Sigmoid colon (tissue), 7 donors: ENCODE measurements at places on chromosomes 12 and 14. TPM values are rescaled to one million over a fixed set of nuclear protein-coding genes. Genes with fewer than 3 reads are reported as not detected.

DNA sequence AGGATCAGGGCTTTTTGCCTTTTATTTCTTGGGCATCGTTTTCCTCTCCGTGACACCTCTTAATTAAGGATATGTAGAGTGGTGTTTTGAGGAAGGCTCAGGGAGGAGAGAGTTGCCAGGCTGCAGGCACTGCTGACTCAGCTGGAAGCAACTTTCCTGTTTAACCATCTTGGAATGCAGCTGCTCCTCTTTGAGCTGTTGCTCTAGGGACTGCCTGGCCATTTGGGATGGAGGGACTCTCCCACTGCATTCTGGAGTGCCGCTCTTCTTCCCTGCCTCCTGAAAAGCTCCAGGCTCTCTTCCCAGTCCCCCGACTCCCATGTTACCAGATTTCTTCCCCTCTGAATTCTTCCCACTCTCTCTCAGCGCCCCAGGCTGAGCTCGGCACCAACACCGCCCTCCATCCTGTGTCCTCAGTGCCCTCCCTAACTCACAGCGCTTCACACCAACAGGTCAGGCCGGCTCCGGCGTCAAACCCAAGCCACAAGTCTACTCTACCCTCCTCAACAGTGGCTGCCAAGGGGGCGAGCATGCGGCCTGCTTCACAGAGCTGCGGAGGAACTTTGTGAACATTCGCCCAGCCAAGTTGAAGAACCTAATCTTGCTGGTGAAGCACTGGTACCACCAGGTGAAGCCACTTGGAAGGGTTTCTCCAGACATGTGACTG lies 5.9 kb downstream of the OAS3 start:
- H3K27ac ChIP-seq: no peak overlapping the region
- no peaks in the 10 kb centered on the region for H3K27me3 ChIP-seq
- DNase-seq: no peak
- H3K36me3 ChIP-seq: no peaks in the 10 kb centered on the region
- no peak overlapping the region for H3K4me3 ChIP-seq

DNA sequence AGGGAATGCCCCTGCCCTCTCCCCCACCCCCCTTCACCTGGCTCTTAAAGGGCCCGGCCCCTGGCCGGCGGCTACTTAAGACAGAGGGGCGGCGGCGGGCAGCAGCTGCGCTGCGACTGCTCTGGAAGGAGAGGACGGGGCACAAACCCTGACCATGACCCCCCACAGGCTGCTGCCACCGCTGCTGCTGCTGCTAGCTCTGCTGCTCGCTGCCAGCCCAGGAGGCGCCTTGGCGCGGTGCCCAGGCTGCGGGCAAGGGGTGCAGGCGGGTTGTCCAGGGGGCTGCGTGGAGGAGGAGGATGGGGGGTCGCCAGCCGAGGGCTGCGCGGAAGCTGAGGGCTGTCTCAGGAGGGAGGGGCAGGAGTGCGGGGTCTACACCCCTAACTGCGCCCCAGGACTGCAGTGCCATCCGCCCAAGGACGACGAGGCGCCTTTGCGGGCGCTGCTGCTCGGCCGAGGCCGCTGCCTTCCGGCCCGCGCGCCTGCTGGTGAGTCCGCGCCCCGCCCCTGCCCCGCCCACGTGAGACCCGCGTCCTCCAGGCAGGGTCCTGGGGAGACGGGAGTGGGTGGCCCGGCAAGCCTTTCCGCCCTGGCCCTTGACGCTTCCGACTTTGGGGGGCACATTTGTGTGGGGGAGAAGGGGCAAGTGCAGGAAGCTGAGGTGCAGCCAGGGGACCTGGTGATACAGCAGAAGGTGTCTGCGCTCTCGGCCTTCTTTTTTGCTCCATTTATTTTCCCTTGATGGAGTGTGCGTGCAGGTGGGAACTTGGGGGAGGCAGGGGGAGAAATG lies at the start of gene IGFBP6:
TSS of gene IGFBP6 (plus strand) at position 104 of the 790 bp plus-strand sequence. CDS start at position 155, 51 bp downstream.
- H3K4me1 ChIP-seq: peaks cover 33% of the 10 kb centered on the region
- peak within 1 kb of the TSS; percentile 38 for H3K4me3 ChIP-seq
- peak; percentile 85 for DNase-seq
- no peaks in the 10 kb centered on the region for H3K27me3 ChIP-seq

The KCNMB4 gene
- 1.9 TPM for polyA plus RNA-seq

DNA sequence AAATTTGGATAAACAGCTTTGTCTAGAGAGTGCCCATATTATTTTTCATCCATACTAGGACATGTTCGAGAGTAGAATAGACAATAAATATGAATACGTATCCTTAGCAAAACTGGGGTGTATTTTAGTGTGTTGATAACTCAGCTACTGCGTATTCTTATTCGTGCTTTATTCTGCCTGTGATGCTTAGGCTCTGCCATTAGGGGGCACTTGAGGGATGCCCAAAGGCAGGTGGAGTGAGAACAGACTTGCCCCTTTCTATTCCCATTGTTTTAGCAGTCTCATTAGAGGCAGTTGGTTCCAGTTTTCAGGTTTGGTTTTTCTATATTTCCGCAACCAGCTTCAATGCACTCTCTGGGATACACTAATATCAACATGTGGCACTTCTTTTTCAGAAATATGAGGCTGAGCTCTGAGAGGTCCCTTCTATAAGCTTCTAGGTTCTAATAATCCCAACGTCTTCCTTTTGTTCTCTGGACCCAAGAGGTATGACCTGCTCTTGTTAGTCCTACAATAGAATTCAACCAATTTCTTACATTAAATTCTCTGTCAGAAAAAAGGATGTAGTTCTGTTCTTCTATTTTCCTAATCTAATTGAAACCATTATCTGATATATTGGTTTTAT lies 985.7 kb upstream of the FBXO33 start:
- H3K27me3 ChIP-seq: no peaks in the 10 kb centered on the region
- H3K4me3 ChIP-seq: no peak overlapping the region
- DNase-seq: no peak
- H3K4me1 ChIP-seq: no peaks in the 10 kb centered on the region

GRCh38 chr12:6896846-6897435 lies 7.7 kb upstream of the LRRC23 start:
- H3K4me1 ChIP-seq: no peaks in the 10 kb centered on the region
- no peak overlapping the region for H3K4me3 ChIP-seq
- H3K27ac ChIP-seq: no peak overlapping the region
- DNase-seq: no peak

The CBLN3 gene
- polyA plus RNA-seq: 0.46 TPM

DNA sequence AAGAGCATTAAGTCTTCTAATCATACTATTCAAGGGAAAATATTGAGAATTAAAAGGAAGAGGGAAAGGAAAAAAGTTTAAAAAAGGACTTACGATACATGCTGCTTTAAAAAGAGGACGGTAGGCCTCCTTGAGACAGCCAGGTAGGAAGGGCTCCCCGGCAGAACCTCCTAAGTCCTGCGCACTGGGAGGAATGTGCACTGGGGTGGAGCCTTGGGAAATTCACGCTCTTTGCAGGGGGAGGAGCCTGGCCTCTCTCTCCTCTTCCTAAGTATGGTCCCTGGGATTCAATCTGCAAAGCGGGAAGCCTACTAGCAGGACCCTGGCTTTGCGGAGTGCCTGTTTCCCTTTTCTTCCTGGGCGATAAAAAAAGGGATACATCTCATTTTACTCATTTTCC lies 553.0 kb downstream of the RPS29 start:
- H3K4me3 ChIP-seq: no peak overlapping the region
- no peaks in the 10 kb centered on the region for H3K36me3 ChIP-seq
- DNase-seq: no peak
- no peaks in the 10 kb centered on the region for H3K4me1 ChIP-seq

DNA sequence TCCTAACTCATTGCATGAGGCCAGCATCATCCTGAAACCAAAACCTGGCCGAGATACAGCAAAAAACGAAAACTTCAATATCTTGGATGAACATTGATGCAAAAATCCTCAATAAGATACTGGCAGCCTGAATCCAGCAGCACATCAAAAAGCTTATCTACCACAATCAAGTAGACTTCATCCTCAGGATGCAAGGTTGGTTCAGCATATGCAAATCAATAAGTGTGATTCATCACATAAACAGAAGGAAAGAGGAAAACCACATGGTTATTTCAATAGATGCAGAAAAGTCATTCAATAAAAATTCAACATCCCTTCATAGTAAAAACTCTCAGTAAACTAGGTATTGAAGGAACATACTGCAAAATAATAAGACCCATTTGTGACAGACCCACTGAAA lies 56.5 kb upstream of the PPFIA2 start:
- H3K27ac ChIP-seq: no peak overlapping the region
- H3K4me1 ChIP-seq: no peaks in the 10 kb centered on the region
- DNase-seq: no peak

DNA sequence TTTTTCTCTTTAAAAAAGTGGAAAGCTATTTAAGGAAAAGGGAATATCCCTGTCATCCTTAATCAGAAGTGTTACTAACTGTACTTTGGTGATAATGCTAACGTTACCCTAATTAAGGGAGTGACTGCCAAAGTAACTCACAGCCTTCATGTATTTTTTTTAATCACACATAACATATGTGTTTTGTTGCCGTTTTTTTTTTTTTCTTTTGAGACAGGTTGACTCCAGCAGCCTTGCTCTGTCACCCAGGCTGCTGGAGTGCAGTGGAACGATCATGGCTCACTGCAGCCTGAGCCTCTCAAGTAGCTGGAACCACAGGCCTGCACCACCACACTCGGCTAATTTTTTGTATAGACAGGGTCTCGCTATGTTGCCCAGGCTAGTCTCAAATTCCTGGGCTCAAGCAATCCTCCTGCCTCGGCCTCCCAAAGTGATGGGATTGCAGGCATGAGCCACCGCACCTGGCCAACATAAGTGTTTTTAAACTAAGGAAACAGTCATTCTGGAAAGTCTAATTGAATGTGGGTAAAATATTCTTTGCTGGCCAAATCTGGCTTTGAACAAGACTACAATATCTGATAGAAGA lies 56.5 kb downstream of the HECTD4 start:
- no peak for DNase-seq
- H3K4me3 ChIP-seq: no peak overlapping the region
- peaks cover 26% of the 10 kb centered on the region for H3K4me1 ChIP-seq
- no peaks in the 10 kb centered on the region for H3K36me3 ChIP-seq

GRCh38 chr14:100628225-100628624 lies 41.0 kb upstream of the BEGAIN start:
- H3K36me3 ChIP-seq: no peaks in the 10 kb centered on the region
- no peak overlapping the region for H3K27ac ChIP-seq
- no peak overlapping the region for H3K4me3 ChIP-seq
- H3K4me1 ChIP-seq: no peaks in the 10 kb centered on the region
- DNase-seq: no peak

DNA sequence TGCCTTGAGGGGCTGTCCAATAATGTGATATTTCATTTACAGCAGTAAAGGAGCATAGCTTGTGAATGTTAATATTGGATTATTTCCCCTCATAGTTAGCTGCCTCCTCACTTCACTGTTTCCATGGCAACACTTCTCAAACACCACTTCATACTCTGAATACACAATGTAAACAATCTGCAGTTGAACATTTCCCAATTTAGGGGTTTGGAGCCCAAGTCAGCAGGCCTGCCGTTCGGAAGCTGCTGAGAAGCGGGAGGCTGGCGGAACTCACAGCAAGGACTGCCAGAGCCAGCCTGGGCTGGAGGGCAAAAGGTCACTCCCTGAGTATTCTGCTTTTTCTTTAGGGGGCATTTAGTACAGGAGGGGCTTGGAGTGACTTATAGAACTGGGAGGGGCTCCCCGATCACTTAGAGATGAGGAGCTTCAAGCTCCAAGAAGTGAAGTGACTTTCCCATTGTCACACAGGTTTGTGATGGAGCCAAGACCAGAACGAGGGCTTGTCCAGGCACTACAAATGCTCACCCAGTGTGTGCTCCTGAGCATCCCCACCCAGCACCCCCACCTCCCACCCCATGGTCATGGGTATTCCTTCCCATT lies 12.1 kb upstream of the SLC24A4 start:
- no peak overlapping the region for H3K27ac ChIP-seq
- H3K4me3 ChIP-seq: no peak overlapping the region
- no peaks in the 10 kb centered on the region for H3K4me1 ChIP-seq
- no peaks in the 10 kb centered on the region for H3K36me3 ChIP-seq

The STAC3 gene
- 4.6 TPM for polyA plus RNA-seq

The PTPRO gene
- polyA plus RNA-seq: 8.5 TPM

- no peak for DNase-seq
- no peaks in the 10 kb centered on the region for H3K27me3 ChIP-seq
- H3K27ac ChIP-seq: no peak overlapping the region
- H3K36me3 ChIP-seq: no peaks in the 10 kb centered on the region
- H3K4me3 ChIP-seq: no peak overlapping the region
- H3K4me1 ChIP-seq: no peaks in the 10 kb centered on the region
Observed at GRCh38 chr12:42129595-42130204, 15.0 kb downstream of the GXYLT1 start.

The KRT6C gene
- 0.60 TPM for polyA plus RNA-seq

GRCh38 chr14:22332686-22333421 lies 256.2 kb downstream of the DAD1 start:
- no peaks in the 10 kb centered on the region for H3K36me3 ChIP-seq
- no peaks in the 10 kb centered on the region for H3K4me1 ChIP-seq
- H3K27ac ChIP-seq: no peak overlapping the region
- no peak overlapping the region for H3K4me3 ChIP-seq
- no peaks in the 10 kb centered on the region for H3K27me3 ChIP-seq

- DNase-seq: no peak
- H3K4me3 ChIP-seq: no peak overlapping the region
- no peak overlapping the region for H3K27ac ChIP-seq
Observed at GRCh38 chr12:102966200-102966863, 8.9 kb downstream of the ASCL1 start.

DNA sequence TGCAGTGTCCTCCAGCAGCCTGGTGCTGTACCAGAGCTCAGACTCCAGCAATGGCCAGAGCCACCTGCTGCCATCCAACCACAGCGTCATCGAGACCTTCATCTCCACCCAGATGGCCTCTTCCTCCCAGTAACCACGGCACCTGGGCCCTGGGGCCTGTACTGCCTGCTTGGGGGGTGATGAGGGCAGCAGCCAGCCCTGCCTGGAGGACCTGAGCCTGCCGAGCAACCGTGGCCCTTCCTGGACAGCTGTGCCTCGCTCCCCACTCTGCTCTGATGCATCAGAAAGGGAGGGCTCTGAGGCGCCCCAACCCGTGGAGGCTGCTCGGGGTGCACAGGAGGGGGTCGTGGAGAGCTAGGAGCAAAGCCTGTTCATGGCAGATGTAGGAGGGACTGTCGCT lies 15.2 kb downstream of the C12orf43 start:
- no peak overlapping the region for H3K4me3 ChIP-seq
- no peaks in the 10 kb centered on the region for H3K4me1 ChIP-seq
- H3K27me3 ChIP-seq: no peaks in the 10 kb centered on the region
- no peak overlapping the region for H3K27ac ChIP-seq
- DNase-seq: no peak
- H3K36me3 ChIP-seq: peaks cover 22% of the 10 kb centered on the region

- no peaks in the 10 kb centered on the region for H3K36me3 ChIP-seq
- no peak for DNase-seq
- H3K27ac ChIP-seq: peak overlapping the region; percentile 50
- H3K4me3 ChIP-seq: no peak overlapping the region
- H3K4me1 ChIP-seq: peaks cover 24% of the 10 kb centered on the region
Observed at GRCh38 chr12:45762185-45763110, 32.9 kb downstream of the ARID2 start.

The DHRS1 gene
- polyA plus RNA-seq: 39.6 TPM

The OR4M1 gene
- polyA plus RNA-seq: not detected

GRCh38 chr14:23568600-23569331 lies 1.2 kb upstream of the AP1G2 start:
- DNase-seq: peak; percentile 50
- no peak overlapping the region for H3K4me3 ChIP-seq
- H3K27ac ChIP-seq: no peak overlapping the region
- H3K4me1 ChIP-seq: peaks cover 7% of the 10 kb centered on the region
- H3K27me3 ChIP-seq: peaks cover 30% of the 10 kb centered on the region
